ENCODE measurements at places on chromosomes 2 and 18. TPM values are rescaled to one million over a fixed set of nuclear protein-coding genes. Genes with fewer than 3 reads are reported as not detected.

GRCh38 chr18:44659771-44660170 is 20.9 kb upstream of the SETBP1 start:
- no peak for DNase-seq

- no peak for DNase-seq
Measured at GRCh38 chr2:2025803-2026202, 281.5 kb upstream of the PXDN start.

DNA sequence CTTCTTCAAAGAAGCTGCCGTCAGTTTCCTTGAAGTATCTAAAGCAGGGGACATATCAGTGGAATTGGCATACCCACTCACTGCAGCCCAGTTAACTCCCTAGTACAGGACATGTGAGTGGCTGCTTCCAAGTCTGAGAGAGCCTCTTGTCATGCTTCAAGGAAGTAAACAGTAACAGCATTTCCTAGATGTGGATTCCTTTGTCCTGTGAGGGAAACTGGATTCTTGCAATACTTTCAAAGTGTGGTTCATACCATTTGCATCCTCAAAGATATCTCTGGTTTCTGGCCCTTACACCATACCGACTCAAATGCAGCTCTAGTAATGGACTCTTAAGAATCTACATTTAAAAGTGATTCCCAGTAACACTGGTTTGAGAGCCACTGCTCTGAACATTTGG is 87.2 kb downstream of the ESCO1 start:
- DNase-seq = no peak

FANCL gene
- total RNA-seq = 19.2 TPM

CFC1 gene
- not detected for total RNA-seq

LOXHD1 gene
- 0.63 TPM for total RNA-seq
